ENCODE measurements at places on chromosomes 12 and 14.

GRCh38 chr12:83527810-83528209 lies 841.1 kb downstream of the TMTC2 start:
- DNase-seq: no peak

- no peak for DNase-seq
Measured at GRCh38 chr12:88313554-88313953, 171.4 kb downstream of the TMTC3 start.

- DNase-seq: no peak
Measured at GRCh38 chr12:57621497-57622292, 10.5 kb downstream of the ARHGEF25 start.

- DNase-seq: no peak
Measured at GRCh38 chr14:60926002-60926401, 54.9 kb downstream of the TRMT5 start.

DNA sequence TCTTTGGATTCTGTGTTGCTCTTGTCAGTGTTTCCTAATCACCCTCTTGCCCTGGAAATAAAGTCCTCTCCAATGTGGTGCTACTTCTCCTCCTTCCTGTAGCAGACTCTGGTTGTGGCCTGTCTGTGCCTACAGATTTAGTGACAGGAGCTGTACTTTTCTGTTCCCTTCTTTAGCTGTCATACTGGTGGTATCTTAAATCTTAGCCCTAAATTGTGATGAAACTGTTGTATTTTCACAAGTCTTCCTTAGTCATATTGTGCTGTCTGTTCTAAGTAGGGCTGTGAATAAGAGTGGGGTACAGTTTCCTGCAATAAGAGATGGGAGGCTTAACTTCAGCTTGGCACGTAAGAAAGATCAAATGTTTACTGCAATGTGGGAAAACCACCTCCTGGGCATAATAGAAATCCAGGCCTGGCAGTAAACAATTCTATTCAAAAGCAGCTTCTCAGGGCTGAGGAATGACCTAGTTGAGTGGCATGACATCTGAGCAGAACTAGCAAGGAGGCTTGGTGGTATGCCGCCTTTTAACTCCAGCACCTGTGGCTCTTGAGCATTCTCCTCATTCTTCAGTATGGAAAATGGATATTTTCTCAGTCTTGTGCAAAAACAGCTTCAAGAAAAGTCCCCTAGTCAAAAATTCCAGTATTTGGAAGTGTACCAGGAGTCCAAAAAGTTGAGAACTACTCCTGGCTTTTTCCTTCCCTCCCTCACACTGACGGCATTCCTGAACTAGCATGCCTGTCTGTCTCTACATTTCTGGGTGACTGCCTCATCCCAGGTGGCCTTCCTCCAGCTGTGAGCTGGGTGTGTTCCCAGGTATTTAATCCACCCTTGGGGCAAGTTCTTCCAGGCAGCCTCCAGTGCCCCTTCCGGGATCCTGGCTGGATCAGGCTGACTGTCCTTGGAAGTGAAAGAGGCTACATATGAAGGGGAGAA lies 19.5 kb downstream of the ANO6 start:
- peak; percentile 91 for DNase-seq

- DNase-seq: peak; percentile 97
Measured at GRCh38 chr14:83164016-83164415, 1630.4 kb upstream of the SEL1L start.

DNA sequence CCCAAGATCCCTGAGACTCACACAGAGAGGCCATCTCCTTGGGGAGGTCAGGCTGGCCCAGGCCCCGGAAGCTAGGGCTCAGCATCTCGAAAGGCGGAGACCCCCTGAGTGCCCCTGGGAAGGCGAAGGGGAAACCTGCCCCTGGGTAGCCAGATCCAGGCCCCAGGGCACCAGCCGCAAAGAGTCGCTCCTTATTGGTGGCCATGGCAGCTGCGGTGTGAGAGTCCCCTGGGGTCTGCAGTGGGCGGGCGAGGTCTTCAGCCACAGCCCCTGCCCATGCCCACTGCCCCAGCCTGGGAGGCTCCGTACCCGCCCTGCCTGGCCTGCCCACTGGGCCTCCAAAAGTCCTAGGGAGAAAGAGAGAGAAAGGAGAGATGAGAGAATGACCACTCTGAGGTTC lies 4.7 kb downstream of the RARG start:
- DNase-seq: no peak

GRCh38 chr14:23482823-23483148 lies 13.3 kb downstream of the NGDN start:
- DNase-seq: no peak

GRCh38 chr14:23457587-23458445 lies 11.7 kb upstream of the NGDN start:
- DNase-seq: no peak

DNA sequence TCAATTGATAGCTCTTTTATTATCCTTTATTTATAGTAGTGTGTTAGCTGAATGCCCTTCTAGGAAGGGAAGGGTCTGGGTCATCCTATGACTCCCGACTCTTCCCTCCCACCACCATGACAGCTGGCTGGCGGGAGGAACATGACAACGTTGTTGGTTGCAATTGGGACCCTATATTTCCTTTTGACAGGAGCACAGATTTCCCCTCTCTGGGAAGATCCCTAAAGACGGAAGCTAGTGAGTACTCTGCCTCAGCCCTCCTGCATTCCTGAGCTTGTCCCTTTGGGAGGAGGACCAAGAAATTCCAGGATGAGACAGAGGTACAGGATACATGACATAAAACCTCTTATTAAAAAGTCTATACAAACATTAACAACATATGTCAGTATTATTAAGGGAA lies 485.4 kb downstream of the NAV3 start:
- no peak for DNase-seq

DNA sequence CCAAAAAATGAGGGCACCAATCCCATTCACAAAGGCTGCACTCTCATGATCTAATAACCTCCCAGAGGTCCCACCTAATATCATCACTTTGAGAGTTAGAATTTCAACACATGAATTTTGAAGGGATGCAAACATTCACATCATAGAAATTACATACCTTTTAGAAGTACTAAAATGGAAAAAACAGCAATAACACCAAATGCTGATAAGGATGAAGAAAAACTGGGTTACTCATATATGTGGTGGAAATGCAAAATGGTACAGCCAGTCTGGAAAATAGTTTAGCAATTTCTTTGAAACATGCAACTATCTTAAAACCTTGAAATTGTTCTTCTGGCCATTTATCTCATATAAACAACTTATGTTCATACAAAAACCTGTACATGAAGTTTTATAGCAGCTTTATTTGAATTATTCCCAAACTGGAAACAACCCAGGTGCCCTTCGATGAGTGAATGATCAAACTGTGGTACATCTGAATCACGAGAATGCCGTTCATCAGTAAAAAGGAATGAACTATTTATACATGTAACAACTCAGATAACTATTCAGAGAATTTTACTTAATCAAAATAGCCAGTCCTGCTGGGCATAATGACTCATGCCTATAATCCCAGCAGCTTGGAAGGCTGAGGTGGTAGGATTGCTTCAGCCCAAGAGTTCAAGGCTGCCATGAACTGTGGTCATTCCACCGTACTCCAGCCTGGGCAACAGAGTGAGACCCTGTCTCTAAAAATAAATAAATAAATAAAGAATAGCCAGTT lies 109.4 kb upstream of the SSTR1 start:
- DNase-seq: peak; percentile 42

- DNase-seq: no peak
Measured at GRCh38 chr14:106134886-106135285, 608.5 kb downstream of the TMEM121 start.

DNA sequence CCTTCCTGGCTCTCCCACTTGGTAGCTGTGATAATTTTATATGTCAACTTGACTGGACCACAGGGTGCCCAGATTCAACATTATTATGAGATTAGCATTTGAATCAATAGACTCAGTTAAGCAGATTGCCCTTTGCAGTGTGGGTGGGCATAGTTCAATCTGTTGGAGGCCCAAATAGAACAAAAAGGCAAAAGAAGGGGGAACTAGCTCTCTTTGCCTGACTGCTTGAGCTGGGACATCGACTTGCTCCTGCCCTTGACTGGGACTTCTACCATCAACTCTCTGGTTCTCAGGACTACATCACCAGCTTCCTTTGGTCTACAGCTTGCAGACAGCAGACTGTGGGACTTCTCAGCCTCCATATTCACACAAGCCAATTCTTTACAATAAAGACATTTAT lies 1189.2 kb downstream of the BCL11B start:
- no peak for DNase-seq

- DNase-seq: no peak
Measured at GRCh38 chr12:18981732-18982131, 147.8 kb upstream of the PLEKHA5 start.

GRCh38 chr12:113766131-113766878 lies 199.8 kb downstream of the RBM19 start:
- DNase-seq: no peak

GRCh38 chr14:103522649-103523574 lies at the start of gene CKB:
Gene CKB, minus strand, starts transcription at chr14:103522830. Its CDS starts 337 bp downstream, at chr14:103522493.
- no peak for DNase-seq

GRCh38 chr14:23185063-23185462 lies 1.6 kb upstream of the SLC7A8 start:
- DNase-seq: peak; percentile 59

DNA sequence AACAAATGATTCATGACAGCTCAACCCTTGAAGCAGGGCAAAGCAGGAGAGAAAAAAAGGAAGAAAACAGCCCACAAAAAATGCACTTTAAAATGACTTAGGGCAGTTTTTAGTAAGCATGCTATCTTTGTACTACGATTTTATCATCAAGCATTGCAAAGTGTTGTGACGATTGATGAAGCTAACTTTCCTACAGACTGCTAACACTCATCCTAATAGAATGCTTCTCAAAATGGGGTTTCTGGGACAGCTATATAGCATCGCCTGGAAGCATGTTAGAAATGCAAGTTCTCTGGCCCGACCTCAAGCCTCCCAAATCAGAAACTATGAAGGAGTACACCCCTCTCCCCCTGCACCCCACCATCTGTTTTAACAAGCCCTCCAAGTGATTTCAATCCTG lies 256.4 kb downstream of the SSPN start:
- DNase-seq: no peak
